ENCODE measurements at places on chromosomes 4 and X. TPM values are rescaled to one million over a fixed set of nuclear protein-coding genes. Genes with fewer than 3 reads are reported as not detected.

Gene SLC2A9
- 0.65 TPM for total RNA-seq

Gene ZNF630
- 1.5 TPM for total RNA-seq

Gene PPP1R2C
- not detected for total RNA-seq

Gene LPAR4
- total RNA-seq = not detected

Gene OTC
- total RNA-seq = not detected

Gene GABRE
- not detected for total RNA-seq

Gene ZNF185
- 1.4 TPM for total RNA-seq

Gene ASMT
- 0.52 TPM for total RNA-seq

Gene CCDC110
- total RNA-seq = 0.26 TPM

Gene KLKB1
- total RNA-seq = not detected

Gene ARR3
- not detected for total RNA-seq

Gene HSFX4
- total RNA-seq = not detected

Gene NHS
- 4.8 TPM for total RNA-seq

Gene POF1B
- 0.21 TPM for total RNA-seq

Gene SOD3
- total RNA-seq = not detected

Gene MUC7
- not detected for total RNA-seq

Gene MAGT1
- 44.7 TPM for total RNA-seq

Gene RAB33B
- 5.7 TPM for total RNA-seq

Gene PFKFB1
- 0.59 TPM for total RNA-seq

Gene PNMA3
- total RNA-seq = 1.4 TPM

Gene FAM184B
- not detected for total RNA-seq

Measured in activated CD4-positive, alpha-beta memory T cell treated with anti-CD3 and anti-CD28 coated beads for 36 hours (primary cell).